T-helper 2 cell (primary cell): ENCODE measurements at places on chromosomes 16 and 17.

GRCh38 chr17:17380145-17380925 is 77.2 kb downstream of the NT5M start:
- no peak for DNase-seq

GRCh38 chr17:27519550-27519949 is 63.3 kb downstream of the KSR1 start:
- DNase-seq = no peak

DNA sequence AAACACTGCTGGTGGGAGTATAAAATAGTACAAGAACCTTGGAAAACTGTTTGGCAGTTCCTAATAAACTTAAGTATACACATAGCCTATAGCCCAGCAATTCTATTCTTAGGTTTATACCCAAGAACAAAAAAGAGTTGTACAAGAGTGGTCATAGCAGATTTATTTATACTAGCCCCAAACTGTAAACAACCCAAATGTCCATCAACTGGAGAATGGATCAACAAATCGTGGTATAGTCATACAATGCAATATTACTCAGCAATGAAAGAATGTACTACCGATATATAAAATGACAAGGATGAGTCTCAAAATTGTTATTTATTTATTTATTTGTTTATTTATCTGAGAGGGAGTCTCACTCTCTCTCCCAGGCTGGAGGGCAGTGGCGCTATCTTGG is 23.1 kb downstream of the GNGT2 start:
- DNase-seq = no peak

GRCh38 chr17:75036643-75037268 is 10.0 kb downstream of the ATP5PD start:
- DNase-seq = peak; percentile 54
